ENCODE measurements at places on chromosomes 5 and 9.

- DNase-seq = no peak
These were observed 13.7 kb downstream of the DAB2 start for GRCh38 chr5:39411061-39411460.

- DNase-seq = no peak
These were observed 184.1 kb downstream of the PDE4D start for GRCh38 chr5:59709346-59709821.

- no peak for DNase-seq
These were observed 43.7 kb downstream of the PSD2 start for GRCh38 chr5:139839232-139839815.

GRCh38 chr9:116501871-116502270 lies 185.2 kb upstream of the TRIM32 start:
- DNase-seq = no peak

- DNase-seq = no peak
These were observed 300.8 kb upstream of the PANK3 start for GRCh38 chr5:168879929-168880328.

DNA sequence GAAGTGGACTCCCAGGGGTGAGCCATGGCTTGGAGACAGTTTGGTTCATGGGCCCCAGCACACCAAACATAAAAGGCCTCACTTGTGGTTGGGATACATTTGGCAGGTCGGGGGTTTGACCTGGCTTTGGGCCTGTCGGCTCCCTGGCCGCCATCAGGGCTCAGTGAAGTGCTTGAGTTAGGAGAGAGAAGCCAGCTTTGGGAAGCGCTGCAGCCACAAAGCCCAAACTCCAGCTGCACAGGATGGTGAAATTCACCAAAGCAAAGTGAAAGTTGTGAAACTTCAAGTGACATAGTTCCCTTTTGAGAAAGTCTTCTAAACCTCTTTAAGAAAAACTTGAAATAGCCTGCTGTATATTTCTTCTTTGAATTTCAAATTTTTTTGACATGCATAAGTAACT lies 27.5 kb downstream of the SLC46A2 start:
- DNase-seq = no peak
